ENCODE measurements at places on chromosomes 11 and 22. TPM values are rescaled to one million over a fixed set of nuclear protein-coding genes. Genes with fewer than 3 reads are reported as not detected.

Gene BCO2
- polyA plus RNA-seq: 7.4 TPM

Gene OR6Q1
- not detected for polyA plus RNA-seq

Gene TBX1
- polyA plus RNA-seq: not detected

Gene CDC42BPG
- polyA plus RNA-seq: 0.26 TPM

Gene TOLLIP
- 31.4 TPM for polyA plus RNA-seq

Gene B4GAT1
- polyA plus RNA-seq: 162 TPM

Gene MPZL3
- polyA plus RNA-seq: 3.6 TPM

Gene OR4C12
- polyA plus RNA-seq: not detected

Gene SCN4B
- 0.92 TPM for polyA plus RNA-seq

Gene MRGPRX4
- not detected for polyA plus RNA-seq

Gene ESAM
- 0.77 TPM for polyA plus RNA-seq

Gene HEPHL1
- polyA plus RNA-seq: not detected

Gene PGR
- polyA plus RNA-seq: not detected

Gene TBX10
- not detected for polyA plus RNA-seq

Gene RFPL1
- polyA plus RNA-seq: not detected

Gene TEX12
- 0.36 TPM for polyA plus RNA-seq

Gene CEP126
- 1.4 TPM for polyA plus RNA-seq

Gene CDC42EP2
- 1.3 TPM for polyA plus RNA-seq

Gene PRG2
- polyA plus RNA-seq: not detected

Gene CASP5
- polyA plus RNA-seq: not detected

Gene ART1
- polyA plus RNA-seq: not detected

Gene CBLIF
- not detected for polyA plus RNA-seq

Gene CHRNA10
- 1.8 TPM for polyA plus RNA-seq

Gene RASD2
- 0.40 TPM for polyA plus RNA-seq

Gene OR8A1
- not detected for polyA plus RNA-seq

Gene AQP11
- 7.4 TPM for polyA plus RNA-seq

Gene CECR2
- 2.1 TPM for polyA plus RNA-seq

Gene A4GALT
- polyA plus RNA-seq: not detected

Gene PPP2R1B
- polyA plus RNA-seq: 10.4 TPM

Gene DDTL
- polyA plus RNA-seq: 0.56 TPM

Gene LDLRAD3
- 3.5 TPM for polyA plus RNA-seq

Gene CTSW
- polyA plus RNA-seq: not detected

Gene KDM4E
- polyA plus RNA-seq: not detected

Gene MMP27
- not detected for polyA plus RNA-seq

Gene PDGFD
- polyA plus RNA-seq: 1.0 TPM

Gene VPREB1
- not detected for polyA plus RNA-seq

Gene TREH
- 0.12 TPM for polyA plus RNA-seq

Gene MIOX
- polyA plus RNA-seq: not detected

Gene MIAT
- polyA plus RNA-seq: 529 TPM

Gene MS4A15
- not detected for polyA plus RNA-seq

Gene MAPK8IP2
- 48.0 TPM for polyA plus RNA-seq

Gene PACS1
- 12.1 TPM for polyA plus RNA-seq

Gene PNPLA5
- polyA plus RNA-seq: not detected

Gene OR51B5
- not detected for polyA plus RNA-seq

Gene FGF4
- not detected for polyA plus RNA-seq

Gene LYVE1
- not detected for polyA plus RNA-seq

Gene NAV2
- polyA plus RNA-seq: 3.5 TPM

Gene CYP2D6
- polyA plus RNA-seq: 11.5 TPM

Gene TCP11L1
- polyA plus RNA-seq: 12.5 TPM

Gene NUP98
- 28.9 TPM for polyA plus RNA-seq

Gene MS4A3
- not detected for polyA plus RNA-seq

Gene TRIM77
- not detected for polyA plus RNA-seq

Gene DEUP1
- polyA plus RNA-seq: 0.46 TPM

Gene SYCE3
- polyA plus RNA-seq: not detected

Gene SLC22A6
- not detected for polyA plus RNA-seq

Gene GLYATL1B
- not detected for polyA plus RNA-seq
